Upper lobe of right lung (tissue), 1 donor: ENCODE measurements at places on chromosomes 3 and 15.

DNA sequence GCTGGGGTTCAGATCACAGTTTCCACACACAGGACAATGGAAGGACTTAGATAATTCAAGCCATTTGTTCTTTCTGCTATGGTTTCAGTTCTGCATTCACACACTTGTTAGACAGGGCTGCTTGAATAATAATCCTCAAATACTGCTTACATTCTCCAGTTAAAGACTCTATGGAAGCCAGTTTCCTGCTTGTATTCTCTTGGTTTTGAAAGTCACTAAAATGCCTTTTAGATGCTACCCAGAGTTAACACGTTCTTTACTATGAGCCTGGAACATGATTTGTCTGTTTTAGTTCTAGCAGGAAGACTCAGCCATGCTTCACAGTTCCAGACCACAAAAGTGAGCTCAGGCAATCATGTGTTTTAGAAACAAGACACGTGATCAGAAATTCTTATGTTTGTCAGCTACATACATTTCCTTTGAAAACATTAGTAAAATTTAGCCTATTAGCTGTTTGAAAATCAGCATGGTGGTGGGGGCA, 152.4 kb downstream of the LEKR1 start:
- no peak for DNase-seq

DNA sequence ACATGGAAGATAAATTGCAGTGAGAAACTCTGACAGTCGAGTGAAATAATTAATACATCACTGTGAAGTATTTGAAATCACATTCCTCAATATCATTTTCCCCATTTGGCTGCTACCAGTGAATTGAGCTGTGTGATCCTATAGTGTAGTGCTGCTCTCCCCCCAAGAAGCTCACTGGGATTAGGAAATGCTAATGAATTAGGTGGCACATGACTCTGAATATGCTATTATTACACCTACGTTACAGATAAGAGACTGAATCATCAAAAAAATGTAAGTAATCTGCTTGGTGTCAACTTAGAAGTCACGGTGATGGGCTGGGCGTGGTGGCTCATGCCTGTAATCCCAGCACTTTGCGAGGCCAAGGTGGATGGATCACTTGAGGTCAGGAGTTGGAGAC, 34.7 kb upstream of the SYNM start:
- peak; percentile 15 for DNase-seq

DNA sequence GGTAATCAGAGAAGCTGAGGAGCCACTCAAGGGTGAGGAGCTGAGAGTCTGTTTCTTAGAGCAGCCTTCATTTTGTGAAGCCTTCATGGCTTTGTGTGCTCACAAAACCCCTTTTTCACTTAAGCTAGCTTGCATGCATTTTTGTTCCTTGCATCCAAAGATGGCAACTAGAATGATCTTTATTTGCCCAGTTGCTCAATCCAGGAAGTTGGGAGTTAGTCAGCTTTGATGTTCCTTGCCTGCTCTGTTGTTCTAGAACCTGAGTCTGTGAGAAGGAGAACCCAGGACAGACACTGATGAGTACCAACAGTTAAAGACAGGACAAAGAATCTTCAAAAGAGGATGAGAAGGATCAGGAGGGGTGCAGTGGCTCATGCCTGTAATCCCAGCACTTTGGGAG, 81.8 kb downstream of the IL20RB start:
- no peak for DNase-seq

GRCh38 chr3:146091397-146091796, 69.6 kb downstream of the PLOD2 start:
- DNase-seq, result no peak

GRCh38 chr3:31880020-31880419, 101.0 kb downstream of the OSBPL10 start:
- peak; percentile 78 for DNase-seq

GRCh38 chr3:69326855-69327300, 59.0 kb downstream of the FRMD4B start:
- DNase-seq, result no peak

DNA sequence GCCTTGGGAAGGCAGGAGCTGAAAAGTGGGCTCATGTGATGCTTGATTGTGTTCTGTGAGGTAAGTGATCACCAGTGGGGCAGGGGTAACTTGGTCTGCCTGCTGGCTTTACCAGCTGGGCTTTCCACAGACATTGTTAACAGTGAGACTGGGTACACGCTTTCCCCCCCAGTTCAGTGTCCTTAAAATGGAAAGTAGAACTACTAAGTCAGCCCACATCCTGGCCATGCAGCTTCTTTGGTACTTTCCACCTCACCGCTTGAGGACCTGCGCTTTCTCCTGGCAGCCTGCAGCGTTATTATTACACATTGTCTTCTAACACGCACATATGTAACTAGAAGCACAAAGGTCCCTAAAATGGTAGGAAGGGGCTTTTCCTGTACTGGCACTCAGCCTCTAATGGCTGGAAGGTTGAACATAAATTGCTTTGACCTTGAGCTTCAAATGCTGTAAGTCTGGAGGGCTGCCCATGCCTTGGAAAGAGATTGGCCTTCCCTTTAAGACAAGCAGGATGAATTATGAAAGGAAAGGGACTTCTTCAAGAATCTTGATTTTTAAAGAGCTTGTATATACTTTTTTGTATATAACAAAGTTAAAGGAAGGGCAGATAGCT, 216.1 kb upstream of the ROPN1 start:
- no peak for DNase-seq

- no peak for DNase-seq
Observed at GRCh38 chr3:46354478-46354877, 567 bp downstream of the CCR2 start.

GRCh38 chr15:37339856-37340255, 239.5 kb upstream of the MEIS2 start:
- DNase-seq, result no peak

DNA sequence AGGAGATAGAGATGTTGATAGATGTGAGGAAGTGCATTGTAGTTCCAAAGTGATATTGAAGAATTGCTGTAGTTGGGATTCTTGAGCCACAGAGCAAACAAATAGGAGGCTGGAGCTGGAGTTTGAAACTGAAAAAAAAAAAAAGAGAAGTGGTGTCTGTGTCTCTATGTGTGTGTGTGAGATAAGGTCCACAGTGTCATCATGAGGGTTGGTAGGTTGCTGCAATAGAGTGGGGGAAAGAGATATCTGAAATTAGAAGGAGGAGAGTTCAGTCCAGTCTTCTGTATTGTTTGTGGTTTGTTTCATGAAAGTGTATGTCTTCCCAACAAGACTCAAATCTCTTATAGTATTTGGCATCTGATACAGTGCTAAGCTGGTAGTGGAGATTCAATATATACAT, 37.3 kb upstream of the CACNA1D start:
- no peak for DNase-seq

DNA sequence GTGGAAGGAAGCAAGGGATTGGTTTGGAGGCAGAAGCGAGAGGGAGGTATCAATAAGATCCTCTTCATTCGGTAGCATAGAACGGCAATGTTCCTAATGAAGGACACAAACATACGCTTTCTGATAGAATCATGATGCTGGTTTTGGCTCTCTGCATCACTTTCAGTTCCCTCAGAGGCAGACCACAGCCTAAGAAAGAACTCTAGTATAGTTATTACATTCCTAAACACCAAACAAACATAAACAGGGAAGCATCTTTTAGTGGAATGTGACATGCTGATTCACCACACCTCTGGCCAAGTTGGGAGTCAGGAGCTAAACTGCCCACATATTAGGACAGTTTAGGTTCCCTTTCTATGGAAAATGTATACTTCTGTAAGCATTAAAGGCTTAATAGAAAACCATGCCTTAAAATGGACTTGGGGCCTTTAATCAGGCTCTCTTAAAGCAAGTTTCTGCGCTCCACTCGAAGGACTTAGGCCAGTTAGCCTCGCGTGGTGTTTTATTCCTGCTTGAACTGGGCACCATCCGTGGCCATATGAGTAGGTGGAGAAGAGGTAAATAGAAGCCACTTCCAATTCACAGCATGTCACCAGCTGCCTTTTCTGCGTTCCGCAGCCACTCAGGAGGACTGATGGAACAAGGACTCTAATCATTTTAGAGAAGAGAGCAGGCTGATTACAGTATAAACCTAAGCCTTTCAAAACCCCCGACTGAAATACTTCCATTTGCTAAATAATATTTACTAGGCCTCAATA, 53.7 kb downstream of the CD47 start:
- no peak for DNase-seq

- DNase-seq, result no peak
Observed at GRCh38 chr3:11764931-11765363, 81.7 kb downstream of the TAMM41 start.

GRCh38 chr3:37453393-37454389, 279.3 kb upstream of the LRRFIP2 start:
- peak; percentile 78 for DNase-seq

DNA sequence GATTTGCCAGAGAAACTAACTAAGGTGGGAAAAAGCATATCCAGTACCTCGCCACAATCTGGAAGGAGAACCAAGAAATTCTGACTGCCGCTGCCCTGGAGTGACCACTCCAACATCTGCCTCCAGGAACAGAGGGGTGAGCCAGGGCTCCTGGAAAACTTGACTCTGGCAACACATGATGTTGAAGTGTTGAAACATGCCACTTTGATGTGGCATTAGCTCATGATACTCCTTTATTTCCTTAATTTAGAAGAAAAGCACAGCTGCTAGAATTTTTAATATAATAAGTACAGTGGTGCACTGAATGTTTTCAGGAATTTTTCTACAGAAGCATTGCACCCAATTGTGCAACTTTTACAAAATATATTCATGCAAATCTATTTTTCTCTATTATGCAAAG, 109.9 kb upstream of the BCL6 start:
- no peak for DNase-seq

- DNase-seq, result no peak
Observed at GRCh38 chr3:6935970-6936369, 75.1 kb downstream of the GRM7 start.

DNA sequence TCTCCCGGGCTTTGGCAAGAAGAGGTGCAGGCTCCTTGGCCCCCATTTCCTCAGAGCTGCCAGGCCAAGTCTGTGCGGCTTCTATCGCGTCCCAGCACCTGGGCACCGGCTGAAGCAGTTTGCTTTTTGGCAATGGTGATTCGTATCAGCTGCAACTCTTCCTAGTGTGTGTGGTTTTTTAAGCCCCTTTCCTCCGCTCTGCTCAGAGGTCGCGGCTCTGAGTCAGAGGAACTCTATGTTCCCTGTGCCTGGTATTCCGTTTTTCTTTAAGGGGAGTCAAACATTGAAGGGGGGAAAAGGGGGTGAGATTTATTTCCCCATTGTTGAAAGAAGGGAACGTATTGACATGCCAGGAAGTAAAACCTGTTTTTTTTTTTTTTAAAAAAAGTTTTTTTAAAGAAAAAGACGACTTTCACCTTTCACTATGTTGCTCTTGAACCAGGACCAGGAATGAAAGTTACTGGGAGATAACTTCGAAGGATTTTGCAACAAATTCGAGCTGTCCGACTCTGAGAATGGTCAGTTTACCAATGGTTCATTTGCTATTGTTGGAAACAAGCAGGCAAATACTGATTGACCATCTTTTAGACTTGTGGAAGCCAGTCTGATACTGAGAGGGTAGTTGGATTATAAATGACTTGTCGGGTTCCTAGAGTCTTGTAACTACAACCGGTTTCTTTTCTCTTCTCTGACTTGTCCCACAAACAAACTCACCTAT, 1.1 kb downstream of the ARMC8 start:
- DNase-seq, result no peak

DNA sequence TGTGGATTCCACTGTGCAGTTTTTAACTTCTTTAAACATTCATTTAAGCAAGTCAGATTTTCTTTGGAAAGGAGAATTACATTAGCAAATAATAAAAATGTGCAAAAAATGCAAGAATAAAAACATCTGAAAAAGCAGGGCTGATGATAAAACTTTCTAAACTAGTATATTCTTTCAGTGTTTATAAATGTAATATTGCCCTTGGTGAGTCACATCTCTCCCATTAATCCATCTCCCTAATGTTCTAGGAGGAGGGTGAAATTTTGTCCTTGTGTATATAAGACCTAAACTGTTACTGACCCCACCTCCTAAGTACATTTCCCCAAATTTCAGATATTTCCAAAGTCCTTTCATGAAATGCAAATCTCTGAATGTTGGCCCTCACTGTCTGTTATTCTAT, 28.5 kb upstream of the DCUN1D1 start:
- no peak for DNase-seq

DNA sequence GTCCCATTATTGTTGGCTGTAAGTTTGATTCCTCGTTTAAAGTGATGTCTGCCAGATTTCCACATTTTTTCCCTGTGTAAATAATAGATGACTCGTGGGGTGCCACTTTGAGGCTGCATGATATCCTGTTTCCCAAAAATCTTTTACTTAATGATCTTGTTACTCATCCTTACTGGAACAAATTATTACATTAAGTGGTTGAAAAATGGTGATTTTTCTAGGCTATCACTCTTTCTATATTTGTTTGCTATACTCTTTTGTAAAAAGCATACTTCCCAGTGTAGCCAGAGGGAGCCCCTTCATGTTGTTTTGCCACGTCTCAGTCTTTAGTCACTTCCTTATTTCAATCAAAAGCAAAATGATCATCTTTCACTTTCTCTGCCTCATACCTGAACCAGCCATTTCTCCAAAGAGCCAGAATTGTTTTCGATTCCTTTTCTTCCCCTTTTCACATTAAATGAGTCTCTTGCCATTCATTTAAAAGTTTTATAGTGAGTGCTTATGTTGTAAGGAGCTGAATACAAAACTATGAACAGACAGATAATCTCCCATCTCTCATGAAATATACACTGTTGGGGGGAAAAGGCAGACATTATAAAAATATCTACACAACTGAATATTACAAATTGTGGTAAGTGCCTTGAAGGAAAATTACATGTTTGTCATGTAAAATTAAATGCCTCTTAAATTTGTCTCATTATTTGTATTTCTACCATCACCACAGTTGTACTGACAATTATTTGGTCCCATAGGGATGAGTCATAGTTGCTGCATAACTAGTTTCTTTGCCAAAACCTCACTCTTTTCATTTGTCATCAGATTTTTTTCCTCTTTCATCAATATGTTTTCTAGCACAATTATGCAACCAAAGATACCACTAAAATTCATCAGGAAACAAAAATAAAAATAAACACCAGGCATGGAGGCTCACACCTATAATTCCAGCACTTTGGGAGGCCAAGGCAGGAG, 41.5 kb downstream of the ADGRG7 start:
- no peak for DNase-seq

GRCh38 chr3:114393367-114394072, 99.7 kb downstream of the TIGIT start:
- no peak for DNase-seq

DNA sequence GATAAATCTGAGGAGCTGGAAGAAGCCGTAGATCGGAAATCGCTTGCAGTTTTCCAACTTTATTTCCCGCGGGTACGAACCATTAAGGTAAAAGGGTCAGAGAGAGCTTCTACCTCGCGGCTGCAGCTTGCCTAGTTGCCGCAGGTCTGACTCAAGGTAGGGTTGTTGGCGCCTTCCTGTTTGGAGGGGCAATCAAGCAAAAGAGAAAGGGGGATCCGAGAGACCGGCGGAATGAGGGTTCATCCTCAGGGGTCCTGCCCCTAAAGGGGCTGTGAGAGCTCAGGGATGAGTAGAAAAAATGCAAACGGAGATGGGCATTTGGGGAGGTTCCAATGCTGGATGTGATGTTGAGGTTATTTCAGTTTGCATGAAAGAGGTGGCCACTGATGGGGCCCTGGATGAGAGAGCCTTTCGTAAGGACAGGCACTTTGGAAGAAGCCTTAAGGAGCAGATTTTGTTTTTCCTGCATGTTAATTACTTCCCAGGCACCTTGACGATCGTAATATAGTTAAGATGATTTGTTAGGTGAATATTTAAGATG, 265.4 kb downstream of the CGGBP1 start:
- DNase-seq, result no peak
